COLO829 (cell line): ENCODE measurements at places on chromosomes 4 and X.

DNA sequence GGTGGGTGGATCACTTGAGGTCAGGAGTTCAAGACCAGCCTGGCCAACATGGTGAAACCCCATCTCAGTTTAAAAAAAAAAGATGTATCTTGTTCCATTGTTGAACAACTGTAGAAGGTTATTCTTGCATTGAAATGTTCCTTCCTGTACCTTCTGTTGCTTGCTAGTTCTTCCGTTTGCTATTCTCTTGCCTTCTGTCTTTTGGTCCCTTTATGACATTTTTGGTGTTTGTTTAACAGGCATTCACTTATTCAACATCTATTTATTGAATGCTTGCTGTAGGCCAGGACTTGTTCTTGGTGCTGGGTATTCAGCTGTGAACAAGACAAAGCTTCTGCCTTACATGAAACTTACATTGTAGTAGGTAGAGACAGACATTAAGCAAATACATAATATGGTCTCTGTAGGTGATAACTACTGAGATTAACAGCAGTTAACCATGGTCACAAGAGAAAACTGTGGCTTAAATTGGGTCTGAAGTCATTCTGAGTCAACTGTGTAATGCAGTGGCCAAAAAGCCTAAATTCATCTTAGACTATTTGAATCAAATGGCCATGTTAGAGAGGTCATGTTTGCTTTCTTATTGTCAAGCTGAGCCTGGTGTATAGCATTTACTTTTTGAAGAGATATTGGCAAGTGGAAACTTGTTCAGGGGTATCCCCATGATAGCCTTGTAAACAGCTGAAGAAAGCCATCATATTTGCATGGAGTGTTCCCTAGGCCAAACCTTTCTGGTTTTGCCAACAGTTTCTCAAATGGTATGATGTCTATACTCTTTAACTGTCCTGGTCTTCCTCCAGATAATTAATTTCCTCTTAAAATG, 35.6 kb downstream of the GAB1 start:
- DNase-seq, result no peak

- DNase-seq, result peak; percentile 55
These were observed 132.5 kb downstream of the ARHGAP6 start for GRCh38 chrX:11533199-11533651.

GRCh38 chr4:104032896-104033295, 313.1 kb upstream of the TACR3 start:
- DNase-seq, result no peak

GRCh38 chr4:76235915-76236314, 15.6 kb upstream of the FAM47E start:
- no peak for DNase-seq

DNA sequence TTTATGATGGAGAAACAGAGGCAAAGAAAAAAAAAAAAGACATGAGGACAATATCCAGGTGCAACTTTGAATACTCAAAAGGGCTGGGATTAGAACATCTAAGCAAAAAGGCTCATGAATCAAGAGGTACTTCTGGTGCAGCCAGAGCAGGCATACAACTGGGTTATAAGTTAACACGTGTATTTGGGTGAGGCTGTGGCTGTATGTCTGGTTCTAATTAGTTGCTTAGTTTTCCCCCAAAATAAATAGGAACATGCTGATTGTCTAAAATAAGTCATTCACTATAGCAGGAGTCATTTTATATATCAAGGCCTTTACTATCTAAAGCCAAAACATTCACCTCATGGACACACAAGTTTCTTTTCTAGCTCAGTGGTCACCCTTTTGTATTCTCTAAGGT, 20.2 kb downstream of the NHS start:
- no peak for DNase-seq

GRCh38 chrX:50099331-50099730, 101.5 kb downstream of the AKAP4 start:
- DNase-seq, result no peak

- no peak for DNase-seq
These were observed 393.5 kb downstream of the BMPR1B start for GRCh38 chr4:95151255-95151654.

DNA sequence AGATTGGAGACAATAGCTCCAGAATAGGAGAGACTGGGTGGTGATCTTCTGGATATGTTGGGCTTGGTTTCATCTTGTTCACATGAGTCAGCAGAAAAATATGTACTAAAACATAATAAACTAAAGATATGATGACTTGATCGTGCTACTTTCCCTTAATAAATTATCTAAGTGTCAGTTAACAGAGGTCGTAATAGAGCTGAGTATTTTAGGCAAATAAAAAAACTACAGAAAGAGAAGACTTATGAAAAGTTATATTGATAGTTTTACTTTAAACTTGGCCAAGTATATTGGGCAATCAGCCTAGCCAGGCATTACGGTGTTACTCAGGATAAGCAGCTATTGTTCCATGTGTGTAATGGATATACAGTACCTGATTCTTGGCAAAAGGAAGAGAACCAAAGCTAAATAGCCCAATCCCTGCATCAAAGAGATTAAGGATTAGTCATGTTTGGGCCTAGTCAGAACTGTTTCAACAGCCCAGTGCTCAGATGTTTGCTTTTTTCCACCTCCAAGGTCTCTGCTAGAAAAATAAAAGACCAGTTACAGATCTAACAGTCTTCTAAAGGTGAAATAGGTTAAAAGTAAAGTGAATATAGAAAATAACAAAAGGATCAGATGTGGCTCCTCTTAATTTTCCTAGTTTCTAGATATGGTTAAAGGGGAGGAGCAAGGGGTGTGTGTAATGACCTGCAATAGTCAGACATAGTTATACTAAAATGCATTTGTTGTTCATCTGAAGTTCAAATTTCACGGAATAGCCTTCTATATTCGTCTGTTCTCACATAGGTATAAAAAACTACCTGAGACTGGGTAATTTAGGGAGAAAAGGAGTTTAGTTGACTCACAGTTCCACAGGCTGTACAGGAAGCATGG, 262.6 kb downstream of the ADGRL3 start:
- peak; percentile 53 for DNase-seq

GRCh38 chr4:150078041-150078578, at the start of gene DCLK2:
Gene DCLK2 (plus strand): TSS chr4:150078445. CDS start chr4:150079028, 583 bp downstream.
- DNase-seq, result peak; percentile 77

DNA sequence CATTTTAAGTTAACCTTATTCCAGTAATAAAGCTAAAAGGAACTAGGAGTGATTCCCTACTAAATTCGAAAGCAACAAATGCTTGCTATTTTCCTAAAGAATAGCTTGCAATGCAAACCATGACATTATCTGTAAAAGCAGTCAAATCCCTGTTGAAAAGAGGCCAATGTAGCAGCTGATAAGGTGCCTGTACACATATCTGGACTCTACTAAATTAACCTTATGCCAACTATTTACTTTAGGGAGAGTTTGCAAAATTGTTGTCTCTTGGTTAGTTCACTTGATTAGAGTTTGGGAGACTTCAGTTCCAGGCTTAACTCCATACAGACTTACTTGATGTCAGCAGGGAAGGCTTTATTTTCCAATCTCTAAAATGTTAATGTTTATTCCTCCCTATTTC, 6.0 kb downstream of the IL13RA2 start:
- DNase-seq, result no peak

DNA sequence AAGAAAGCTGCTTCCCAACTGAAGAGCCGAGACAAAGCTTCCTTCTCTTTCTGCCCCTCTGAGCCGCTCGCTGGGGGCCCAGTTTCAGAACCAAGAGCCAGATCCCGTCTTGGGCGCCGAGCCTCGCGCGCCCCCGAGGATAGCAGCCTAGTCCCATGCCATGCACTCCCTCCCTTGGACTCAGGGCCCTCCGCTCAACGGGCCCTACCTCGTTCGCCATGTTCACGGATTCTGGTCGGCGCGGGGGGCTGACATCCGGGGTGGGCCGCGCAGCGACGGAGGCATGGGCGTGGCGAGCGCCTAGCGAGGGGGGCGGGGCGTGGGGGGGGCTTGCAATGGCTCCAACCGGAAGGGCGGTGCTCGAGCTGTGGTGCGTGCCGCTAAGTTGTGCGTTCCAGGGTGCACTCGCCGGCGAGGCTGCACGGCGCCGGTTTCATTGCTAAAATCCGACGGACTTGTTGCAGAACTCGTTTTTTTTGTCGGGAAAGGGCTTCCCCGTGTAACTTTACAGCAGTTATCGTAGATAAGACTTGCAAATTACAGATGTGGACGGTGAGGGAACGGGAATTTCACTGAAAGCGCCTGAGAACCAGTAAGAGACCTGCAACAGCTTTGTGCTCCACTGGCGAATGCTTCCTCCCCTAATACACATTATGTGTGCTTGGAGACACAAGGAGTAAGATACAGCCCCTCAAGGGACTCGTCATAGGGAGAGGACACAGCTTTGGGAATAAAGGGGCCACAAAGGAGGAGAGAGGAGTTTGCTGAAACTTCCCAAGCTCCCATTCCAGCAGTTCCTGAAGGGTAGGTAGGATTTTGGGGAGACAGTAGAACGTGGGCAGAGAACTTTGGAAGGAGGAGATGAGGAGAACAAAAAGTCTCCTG, at the start of gene ADH5:
Gene ADH5, minus strand, starts transcription at position 308 of the 885 bp plus-strand sequence. Its CDS starts 88 bp downstream, at position 220.
- DNase-seq, result peak; percentile 97

- DNase-seq, result no peak
These were observed 87.7 kb upstream of the RAB40AL start for GRCh38 chrX:102849396-102849795.

- DNase-seq, result no peak
These were observed 405.3 kb downstream of the PCDH7 start for GRCh38 chr4:31125496-31125895.

- DNase-seq, result no peak
These were observed 136.5 kb downstream of the RAB28 start for GRCh38 chr4:13347517-13348125.
